Suprapubic skin (tissue), 4 donors: ENCODE measurements at places on chromosomes 2 and 18. TPM values are rescaled to one million over a fixed set of nuclear protein-coding genes. Genes with fewer than 3 reads are reported as not detected.

GRCh38 chr2:151297882-151298281, 8.4 kb upstream of the NMI start:
- no peak overlapping the region for H3K27ac ChIP-seq
- no peaks in the 10 kb centered on the region for H3K4me1 ChIP-seq
- no peaks in the 10 kb centered on the region for H3K27me3 ChIP-seq
- DNase-seq = no peak
- H3K36me3 ChIP-seq = no peaks in the 10 kb centered on the region

- no peak overlapping the region for H3K4me3 ChIP-seq
- no peak overlapping the region for H3K27ac ChIP-seq
- H3K4me1 ChIP-seq = no peaks in the 10 kb centered on the region
- no peaks in the 10 kb centered on the region for H3K27me3 ChIP-seq
- no peaks in the 10 kb centered on the region for H3K36me3 ChIP-seq
- no peak for DNase-seq
These were observed 144.6 kb upstream of the EPHA4 start for GRCh38 chr2:221716426-221717303.

- peaks cover 37% of the 10 kb centered on the region for H3K4me1 ChIP-seq
- no peak for DNase-seq
- peak overlapping the region; percentile 60 for H3K27ac ChIP-seq
- H3K36me3 ChIP-seq = no peaks in the 10 kb centered on the region
These were observed 114.7 kb downstream of the FAM210A start for GRCh38 chr18:13611601-13612195.

DNA sequence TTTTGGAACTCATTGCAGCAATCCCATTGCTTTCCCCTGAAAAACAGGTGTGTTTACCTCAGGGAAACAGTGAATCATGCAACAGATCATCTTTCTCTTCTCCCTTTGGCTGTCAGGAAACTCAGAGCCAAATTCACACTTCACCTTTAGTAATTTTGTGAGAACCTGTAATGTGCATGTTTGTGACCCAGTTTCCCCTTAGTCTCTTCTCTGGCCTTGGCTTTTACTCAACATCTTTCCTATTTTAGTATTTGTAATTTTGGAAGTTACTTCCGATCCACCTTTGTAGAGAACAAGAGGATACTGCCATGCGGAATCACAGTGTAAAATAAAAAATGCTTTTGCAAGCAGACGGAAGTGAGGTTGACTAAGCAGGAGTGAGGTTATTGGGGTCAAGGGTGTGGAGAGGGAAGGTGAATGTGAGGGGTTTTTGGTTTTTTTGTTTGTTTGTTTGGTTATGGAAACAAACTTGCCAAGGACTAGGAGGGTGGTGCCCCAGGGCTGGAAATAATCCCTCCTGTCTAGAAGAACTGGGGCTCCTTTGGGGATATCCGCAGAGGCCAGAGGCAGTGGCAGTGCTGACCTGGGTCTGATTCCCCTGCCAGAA, 14.0 kb downstream of the ASPRV1 start:
- peaks cover 4% of the 10 kb centered on the region for H3K27me3 ChIP-seq
- no peak for DNase-seq
- H3K36me3 ChIP-seq = peaks cover 9% of the 10 kb centered on the region
- H3K27ac ChIP-seq = no peak overlapping the region
- no peak overlapping the region for H3K4me3 ChIP-seq

DNA sequence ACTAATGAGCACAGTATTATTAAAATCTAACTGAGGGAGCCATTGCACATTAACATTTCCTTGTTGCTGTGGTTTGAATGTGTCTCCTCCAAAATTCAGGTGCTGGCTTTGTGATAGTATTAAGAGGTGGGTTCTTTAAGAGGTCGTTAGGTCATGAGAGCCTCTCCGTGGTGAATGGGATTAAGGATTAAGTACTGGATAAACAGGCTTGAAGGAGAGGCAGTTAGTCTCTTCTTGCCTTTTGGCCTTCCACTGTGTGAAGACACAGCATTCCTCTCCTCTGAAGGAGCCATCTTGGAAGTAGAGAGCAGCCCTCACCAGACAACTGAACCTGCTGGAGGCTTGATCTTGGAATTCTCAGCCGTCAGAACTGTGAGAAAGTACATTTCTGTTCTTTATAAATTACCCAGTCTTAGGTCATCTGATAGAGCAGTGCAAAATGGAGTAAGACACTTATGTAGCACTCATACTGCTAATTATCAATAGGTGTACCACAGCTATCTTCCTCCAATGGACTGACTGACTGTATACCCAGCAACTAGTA, 182.7 kb downstream of the MYO3B start:
- H3K36me3 ChIP-seq = no peaks in the 10 kb centered on the region
- no peak overlapping the region for H3K27ac ChIP-seq
- H3K4me3 ChIP-seq = no peak overlapping the region
- no peaks in the 10 kb centered on the region for H3K4me1 ChIP-seq

- no peaks in the 10 kb centered on the region for H3K4me1 ChIP-seq
- DNase-seq = no peak
- no peak overlapping the region for H3K27ac ChIP-seq
- H3K27me3 ChIP-seq = no peaks in the 10 kb centered on the region
- no peak overlapping the region for H3K4me3 ChIP-seq
- H3K36me3 ChIP-seq = peaks cover 21% of the 10 kb centered on the region
These were observed 59.4 kb downstream of the HK2 start for GRCh38 chr2:74893332-74893731.

GRCh38 chr18:54964741-54965140, 5.5 kb upstream of the CCDC68 start:
- no peak overlapping the region for H3K4me3 ChIP-seq
- H3K36me3 ChIP-seq = no peaks in the 10 kb centered on the region
- H3K27me3 ChIP-seq = peaks cover 17% of the 10 kb centered on the region
- no peaks in the 10 kb centered on the region for H3K4me1 ChIP-seq
- no peak for DNase-seq

GRCh38 chr2:172100080-172100934, 2.4 kb downstream of the DLX2 start:
- no peak for DNase-seq
- peaks cover 99% of the 10 kb centered on the region for H3K27me3 ChIP-seq
- H3K27ac ChIP-seq = no peak overlapping the region
- no peaks in the 10 kb centered on the region for H3K36me3 ChIP-seq

GRCh38 chr2:223647258-223647952, 45.2 kb upstream of the SCG2 start:
- no peaks in the 10 kb centered on the region for H3K27me3 ChIP-seq
- no peak overlapping the region for H3K27ac ChIP-seq
- DNase-seq = no peak
- no peak overlapping the region for H3K4me3 ChIP-seq
- no peaks in the 10 kb centered on the region for H3K36me3 ChIP-seq

GRCh38 chr2:234309431-234309830, 187.4 kb downstream of the ARL4C start:
- H3K4me1 ChIP-seq = peaks cover 26% of the 10 kb centered on the region
- H3K36me3 ChIP-seq = no peaks in the 10 kb centered on the region
- H3K4me3 ChIP-seq = no peak overlapping the region
- DNase-seq = no peak

GRCh38 chr2:99939135-99939534, 203.3 kb downstream of the AFF3 start:
- no peaks in the 10 kb centered on the region for H3K36me3 ChIP-seq
- DNase-seq = no peak
- H3K27me3 ChIP-seq = no peaks in the 10 kb centered on the region
- no peak overlapping the region for H3K27ac ChIP-seq

GRCh38 chr2:241070811-241071676, 31.0 kb downstream of the MTERF4 start:
- DNase-seq = peak; percentile 73
- H3K27ac ChIP-seq = no peak overlapping the region
- no peak overlapping the region for H3K4me3 ChIP-seq
- H3K27me3 ChIP-seq = no peaks in the 10 kb centered on the region
- H3K36me3 ChIP-seq = peaks cover 89% of the 10 kb centered on the region

- no peak overlapping the region for H3K4me3 ChIP-seq
- no peaks in the 10 kb centered on the region for H3K27me3 ChIP-seq
- no peak for DNase-seq
These were observed 48.3 kb downstream of the LAMA3 start for GRCh38 chr18:23737578-23737977.

DNA sequence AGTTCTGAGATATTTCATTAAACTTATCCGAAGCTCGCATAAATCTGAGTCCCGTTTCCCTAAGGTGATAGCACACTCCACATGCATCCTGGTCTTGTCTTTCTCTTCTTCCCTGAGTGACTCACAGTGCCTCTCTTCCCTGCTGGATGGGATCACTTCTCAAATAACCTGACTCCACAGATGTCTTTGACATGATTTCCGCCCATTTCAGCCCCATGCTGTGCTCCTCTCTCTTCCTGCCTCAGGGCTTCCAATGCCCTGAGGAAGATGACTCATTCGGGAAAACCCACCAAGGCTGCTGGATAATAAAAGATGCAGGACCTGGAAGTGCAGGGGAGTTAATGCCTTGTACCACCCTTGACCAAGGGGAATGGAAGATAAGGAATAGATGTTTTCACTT, 441.7 kb upstream of the SOX11 start:
- no peaks in the 10 kb centered on the region for H3K4me1 ChIP-seq
- no peak overlapping the region for H3K4me3 ChIP-seq
- no peak for DNase-seq
- no peaks in the 10 kb centered on the region for H3K27me3 ChIP-seq

- no peaks in the 10 kb centered on the region for H3K36me3 ChIP-seq
- H3K4me3 ChIP-seq = no peak overlapping the region
- no peak overlapping the region for H3K27ac ChIP-seq
These were observed 335.7 kb upstream of the CDH7 start for GRCh38 chr18:65415098-65415497.

DNA sequence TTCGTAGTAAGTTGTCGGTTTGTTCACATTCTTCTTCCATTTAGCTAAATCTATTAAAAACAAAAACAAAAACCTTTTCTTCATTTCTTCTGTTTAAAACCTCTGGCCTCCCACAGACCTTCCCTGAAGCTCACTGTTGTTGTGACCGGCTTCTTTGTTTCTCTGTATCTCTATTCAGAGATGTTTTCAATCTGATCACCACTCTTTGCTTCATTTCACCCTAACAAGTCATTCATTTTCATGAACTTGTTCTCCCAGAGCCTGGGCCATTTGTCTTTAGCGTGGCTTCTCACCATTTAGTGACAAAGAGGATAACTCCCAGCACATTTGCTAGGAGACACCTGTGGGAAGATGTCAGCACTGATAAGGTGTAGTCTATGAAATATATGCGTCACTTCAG, 794.2 kb downstream of the ERBB4 start:
- H3K4me3 ChIP-seq = no peak overlapping the region
- DNase-seq = no peak
- no peaks in the 10 kb centered on the region for H3K4me1 ChIP-seq

DNA sequence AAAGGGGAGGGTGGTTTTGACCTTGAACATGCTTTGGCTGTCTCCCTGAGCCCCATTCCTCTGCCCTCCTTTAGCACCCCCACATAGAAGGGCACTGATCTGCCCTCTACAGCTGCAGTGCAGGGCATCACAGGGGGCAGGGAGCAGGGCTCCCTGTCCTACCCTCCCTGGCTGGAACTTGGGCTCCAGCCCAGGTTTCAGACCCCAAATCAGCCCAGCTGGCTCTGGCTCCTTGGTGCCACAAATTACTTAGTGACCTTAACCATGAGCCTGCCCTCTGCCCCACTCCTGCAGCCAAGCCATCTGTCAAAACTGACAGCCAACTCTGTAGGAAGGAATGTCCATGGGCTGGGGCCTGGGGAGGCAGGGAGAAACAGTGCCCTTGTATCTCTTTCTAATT, 105.6 kb downstream of the MAPK4 start:
- no peak overlapping the region for H3K4me3 ChIP-seq
- H3K27ac ChIP-seq = no peak overlapping the region
- H3K27me3 ChIP-seq = no peaks in the 10 kb centered on the region

DNA sequence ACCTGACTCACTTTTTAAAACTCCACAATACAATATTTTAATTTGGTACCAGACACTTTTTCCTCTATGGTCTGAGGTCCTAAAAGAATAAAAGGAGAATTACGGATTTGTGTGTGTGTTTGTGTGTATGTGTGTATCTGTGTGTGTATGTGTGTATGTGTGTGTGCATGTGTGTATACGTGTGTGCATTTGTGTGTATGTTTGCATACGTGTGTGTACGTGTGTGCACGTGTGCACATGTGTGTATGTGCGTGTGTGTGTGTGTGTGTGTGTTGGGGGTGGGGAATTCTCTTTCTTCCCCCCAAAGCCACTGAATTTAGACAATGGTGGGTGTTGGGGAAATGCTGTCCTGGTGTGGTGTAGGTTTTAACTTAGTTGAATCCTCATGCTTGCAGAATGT, 807.7 kb upstream of the SALL3 start:
- DNase-seq = no peak
- H3K27me3 ChIP-seq = peaks cover 6% of the 10 kb centered on the region
- no peak overlapping the region for H3K4me3 ChIP-seq
- H3K36me3 ChIP-seq = no peaks in the 10 kb centered on the region

- no peaks in the 10 kb centered on the region for H3K27me3 ChIP-seq
- H3K4me3 ChIP-seq = no peak overlapping the region
- H3K4me1 ChIP-seq = peaks cover 15% of the 10 kb centered on the region
These were observed 101.2 kb downstream of the KCNS3 start for GRCh38 chr2:17979707-17980106.

DNA sequence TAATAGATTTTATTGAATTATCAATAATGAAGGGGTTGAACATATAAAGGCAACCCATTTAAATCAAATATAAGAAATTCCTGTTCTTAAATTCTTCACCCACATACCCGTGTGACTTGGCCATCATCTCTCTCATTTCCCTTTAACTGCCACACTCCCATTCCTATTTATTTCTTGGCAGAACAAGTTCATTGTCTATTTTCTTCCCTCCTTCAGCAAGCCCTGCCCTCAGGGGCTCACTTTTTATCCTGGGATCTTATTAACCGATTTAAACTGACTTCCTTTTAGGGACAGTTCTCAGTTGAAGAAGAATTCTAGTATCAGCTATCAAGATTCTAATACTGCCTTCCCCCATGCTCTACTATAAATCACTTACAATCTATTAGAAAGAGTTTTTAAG, 123.2 kb downstream of the FTCDNL1 start:
- DNase-seq = no peak
- no peaks in the 10 kb centered on the region for H3K36me3 ChIP-seq
- H3K4me1 ChIP-seq = no peaks in the 10 kb centered on the region

Gene CHRND
- not detected for total RNA-seq

Gene GATA6
- 2.9 TPM for total RNA-seq

Gene AQP12A
- total RNA-seq = not detected

Gene GDF7
- 2.0 TPM for total RNA-seq

Gene HRH4
- not detected for total RNA-seq

Gene PDE1A
- 2.3 TPM for total RNA-seq

Gene DNAJC5G
- not detected for total RNA-seq

Gene ARHGAP15
- 3.8 TPM for total RNA-seq

Gene CPO
- not detected for total RNA-seq

Gene STON1
- 11.2 TPM for total RNA-seq
